Cardiac atrium fibroblast (primary cell): ENCODE measurements at places on chromosomes 3 and 15. TPM values are rescaled to one million over a fixed set of nuclear protein-coding genes. Genes with fewer than 3 reads are reported as not detected.

Gene GOLIM4
- 29.2 and 35.2 TPM in 2 replicates for total RNA-seq

Gene RNF123
- 25.1 and 26.6 TPM in 2 replicates for total RNA-seq

Gene C15orf39
- total RNA-seq: 12.6 and 19.0 TPM in 2 replicates

Gene TBL1XR1
- total RNA-seq: 75.1 and 132 TPM in 2 replicates

Gene TTLL13
- not detected in 2 replicates for total RNA-seq

Gene RLBP1
- not detected in 2 replicates for total RNA-seq

Gene SLC24A5
- not detected in 2 replicates for total RNA-seq

Gene RTP3
- total RNA-seq: not detected in 2 replicates

Gene IQCF5
- not detected in 2 replicates for total RNA-seq

Gene GOLGA6A
- total RNA-seq: not detected in 2 replicates
